ENCODE measurements at places on chromosomes 16 and 17.
A peak's percentile ranks its signal among the peaks of the same experiment; 100 is the strongest.

- DNase-seq, result no peak
Observed at GRCh38 chr17:74528491-74529199, 2.6 kb downstream of the CD300LB start.

- DNase-seq, result peak; percentile 33
Observed at GRCh38 chr16:53053967-53054669, 673 bp upstream of the CHD9 start.

GRCh38 chr17:41421116-41421515 lies 3.3 kb downstream of the KRT37 start:
- DNase-seq, result no peak

DNA sequence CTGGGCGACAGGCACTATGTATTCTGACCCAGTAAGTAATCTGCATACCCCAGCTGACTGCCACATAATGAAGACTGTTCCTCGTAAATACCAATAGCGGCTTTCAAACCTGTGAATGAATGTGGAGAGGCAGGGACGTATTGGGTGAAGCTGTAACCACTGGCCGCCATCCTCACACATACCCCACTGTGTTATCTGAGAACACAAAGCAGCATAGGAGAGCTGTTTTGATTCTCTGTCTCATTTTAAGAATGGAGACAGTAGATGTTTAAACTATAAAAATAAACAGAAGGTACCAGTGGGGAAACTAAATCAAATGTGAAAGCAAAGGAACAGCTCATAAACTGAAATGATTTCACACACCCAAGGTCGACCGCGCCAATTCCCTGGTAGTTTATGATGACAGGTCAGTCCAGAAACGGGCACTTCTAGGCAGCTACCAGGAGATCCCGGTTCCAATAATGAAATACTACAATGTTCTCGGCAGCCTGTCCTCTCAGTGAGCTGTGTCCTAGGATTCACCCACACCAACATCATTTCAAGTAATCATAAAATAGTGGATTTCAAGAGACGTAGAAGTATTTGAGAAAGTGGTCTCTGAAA lies 109.7 kb downstream of the ADCY9 start:
- DNase-seq, result no peak

- no peak for DNase-seq
Observed at GRCh38 chr17:50658616-50659015, 23.9 kb downstream of the ABCC3 start.

DNA sequence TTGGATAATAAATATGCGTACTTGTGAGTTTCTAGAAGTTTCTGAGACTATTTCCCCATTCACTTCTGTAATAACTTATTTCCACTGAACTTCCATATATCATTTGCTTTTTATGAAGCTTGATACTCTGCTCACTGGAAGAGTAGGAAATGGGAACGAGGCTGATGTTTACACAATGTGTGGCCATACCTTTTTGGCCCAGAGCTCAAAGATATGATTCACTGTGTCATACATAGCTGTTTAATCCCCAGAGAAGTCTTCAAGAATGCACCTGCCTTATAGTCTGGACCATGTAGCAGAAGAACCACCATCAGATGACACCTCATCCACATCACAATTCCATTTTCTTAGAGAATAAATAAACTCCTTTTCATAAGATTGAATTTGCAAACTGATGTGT lies 40.3 kb upstream of the TEKT3 start:
- no peak for DNase-seq

DNA sequence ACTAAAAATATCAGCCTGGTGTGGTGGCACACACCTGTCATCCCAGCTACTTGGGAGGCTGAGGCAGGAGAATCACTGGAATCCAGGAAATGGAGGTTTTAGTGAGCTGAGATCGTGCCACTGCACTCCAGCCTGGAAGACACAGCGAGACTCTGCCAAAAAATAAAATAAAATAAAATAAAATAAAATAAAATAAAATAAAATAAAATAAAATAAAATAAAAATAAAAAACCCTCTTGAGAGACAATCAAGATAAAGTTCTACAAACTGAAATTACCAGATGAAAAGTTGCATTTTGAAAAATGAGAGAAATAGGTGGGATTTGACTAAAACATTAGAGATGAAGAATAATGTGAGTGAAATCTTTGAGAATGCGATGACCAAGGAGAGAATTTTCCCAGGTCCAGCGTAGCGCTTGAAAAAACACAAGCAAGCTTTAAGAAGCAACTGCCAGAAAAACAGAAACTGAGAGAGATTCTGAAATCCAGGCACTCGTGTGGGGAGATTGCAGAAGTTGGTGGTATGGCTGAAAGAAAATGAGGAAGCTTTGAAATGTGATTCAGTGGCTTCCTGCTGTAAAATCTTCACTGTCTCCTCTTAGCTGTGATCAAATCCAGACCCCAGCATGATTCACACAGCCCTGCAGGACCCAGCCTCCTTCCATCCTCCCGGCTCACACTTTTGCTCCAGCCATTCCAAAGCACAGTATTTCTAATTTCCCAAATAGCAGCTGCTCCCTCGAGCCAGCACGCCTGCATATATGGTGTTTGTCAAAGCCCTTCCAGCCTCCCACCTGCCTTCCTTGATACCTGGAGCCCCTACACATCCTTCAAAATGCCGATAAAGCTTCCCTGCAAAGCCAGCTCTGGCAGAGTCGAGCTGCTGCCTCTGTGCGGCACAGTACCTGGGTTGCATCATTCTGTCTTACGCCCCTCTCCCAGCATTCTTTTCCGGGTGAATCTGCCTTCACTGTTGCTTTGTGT lies 8.2 kb upstream of the CD300E start:
- no peak for DNase-seq

DNA sequence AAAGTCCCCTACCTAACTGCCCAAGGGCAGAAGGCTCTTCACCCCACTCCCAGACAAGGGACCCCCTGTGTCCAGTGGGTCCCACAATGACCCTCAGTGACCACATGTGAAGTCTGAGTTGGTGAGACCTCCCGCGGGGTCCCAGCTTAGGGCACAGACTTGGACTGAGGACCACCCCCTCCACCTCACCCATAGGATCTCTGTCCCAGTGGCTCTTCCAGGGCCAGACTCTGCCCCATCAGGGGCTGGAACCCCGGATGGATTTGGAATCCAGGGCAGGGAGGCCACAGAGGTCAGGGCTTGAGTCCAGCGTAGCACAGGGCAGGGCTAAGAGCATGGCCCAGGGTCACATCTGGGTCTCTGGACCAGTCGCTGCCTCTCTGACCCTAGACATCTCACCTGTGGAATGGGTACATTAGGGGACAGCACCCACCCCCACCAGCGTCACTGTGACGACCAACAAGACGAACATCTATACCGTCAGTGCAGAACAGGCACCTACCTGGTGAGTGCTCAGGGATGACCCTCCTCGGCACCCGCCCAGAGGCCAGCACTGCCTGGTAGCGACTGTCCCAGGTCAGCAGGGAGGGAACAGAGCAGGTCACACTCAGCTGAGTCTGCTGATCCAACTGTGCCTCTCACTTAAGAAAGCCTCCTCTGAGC lies 37.7 kb downstream of the TNFRSF13B start:
- no peak for DNase-seq

DNA sequence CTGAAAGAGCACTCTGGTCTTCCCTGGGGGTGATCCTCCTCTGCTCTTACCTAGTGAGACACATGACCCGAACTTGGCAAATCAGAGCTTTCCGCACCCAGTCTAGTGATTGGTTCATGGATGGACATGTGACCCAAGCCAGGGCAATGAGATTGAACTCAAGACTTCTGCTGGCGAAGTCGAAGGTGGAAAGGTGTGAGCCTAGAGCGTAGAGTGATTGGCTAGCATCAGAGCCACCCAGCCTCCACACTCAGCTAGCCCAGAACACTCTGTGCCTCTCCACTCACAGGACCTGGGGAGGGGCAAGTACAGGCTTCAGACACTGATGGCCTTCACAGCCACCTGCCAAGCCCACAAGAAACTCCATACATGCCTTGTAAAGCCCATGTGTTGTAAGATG lies 17.6 kb downstream of the ATPAF2 start:
- no peak for DNase-seq

- DNase-seq, result no peak
Observed at GRCh38 chr17:77111934-77112296, 28.9 kb upstream of the SEC14L1 start.

DNA sequence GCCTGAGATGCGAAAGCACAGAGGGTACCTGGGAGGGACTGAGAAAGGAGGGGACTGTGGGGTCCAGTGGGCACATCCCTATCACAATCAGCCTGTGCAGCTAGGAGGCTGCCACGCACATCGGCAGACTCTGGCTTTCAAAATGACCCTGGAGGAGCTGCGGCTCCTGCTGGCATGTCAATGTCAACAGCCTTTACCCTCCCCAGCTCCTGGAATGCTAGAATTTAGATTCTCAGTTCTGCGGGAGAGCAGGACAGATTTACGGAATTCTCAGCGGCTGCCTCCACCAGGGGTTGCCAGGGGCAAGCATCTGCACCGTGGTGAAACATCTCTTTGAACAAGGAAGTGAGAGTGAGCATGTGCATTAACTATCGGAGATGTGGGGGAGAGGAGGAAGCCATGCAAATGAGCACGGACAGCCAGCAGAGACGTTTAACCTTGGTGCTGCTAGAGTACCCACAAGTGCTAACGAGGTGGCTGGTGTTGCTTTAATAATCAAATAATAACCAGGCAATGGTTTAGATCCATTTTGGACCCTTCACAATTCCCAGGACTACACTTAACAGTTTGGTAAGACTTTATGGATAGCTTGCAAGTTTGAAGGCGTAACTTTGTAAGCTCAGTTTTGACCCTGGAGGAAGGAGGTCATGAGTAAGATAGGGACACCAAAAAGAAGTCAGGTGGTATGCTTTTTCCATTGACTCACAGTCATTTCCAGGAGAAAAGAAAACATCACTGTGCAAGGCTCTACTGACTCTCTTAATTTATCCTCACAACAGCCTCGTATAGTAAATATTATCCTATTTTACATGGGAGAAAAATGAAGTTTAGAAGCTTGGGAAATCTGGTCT lies 54.1 kb downstream of the XYLT1 start:
- DNase-seq, result peak; percentile 70

- DNase-seq, result no peak
Observed at GRCh38 chr16:568401-569258, 1.1 kb upstream of the PIGQ start.

- DNase-seq, result peak; percentile 49
Observed at GRCh38 chr16:89599451-89599858, 14.0 kb upstream of the DPEP1 start.

GRCh38 chr17:40608061-40608581 lies 39.5 kb downstream of the SMARCE1 start:
- DNase-seq, result peak; percentile 71

DNA sequence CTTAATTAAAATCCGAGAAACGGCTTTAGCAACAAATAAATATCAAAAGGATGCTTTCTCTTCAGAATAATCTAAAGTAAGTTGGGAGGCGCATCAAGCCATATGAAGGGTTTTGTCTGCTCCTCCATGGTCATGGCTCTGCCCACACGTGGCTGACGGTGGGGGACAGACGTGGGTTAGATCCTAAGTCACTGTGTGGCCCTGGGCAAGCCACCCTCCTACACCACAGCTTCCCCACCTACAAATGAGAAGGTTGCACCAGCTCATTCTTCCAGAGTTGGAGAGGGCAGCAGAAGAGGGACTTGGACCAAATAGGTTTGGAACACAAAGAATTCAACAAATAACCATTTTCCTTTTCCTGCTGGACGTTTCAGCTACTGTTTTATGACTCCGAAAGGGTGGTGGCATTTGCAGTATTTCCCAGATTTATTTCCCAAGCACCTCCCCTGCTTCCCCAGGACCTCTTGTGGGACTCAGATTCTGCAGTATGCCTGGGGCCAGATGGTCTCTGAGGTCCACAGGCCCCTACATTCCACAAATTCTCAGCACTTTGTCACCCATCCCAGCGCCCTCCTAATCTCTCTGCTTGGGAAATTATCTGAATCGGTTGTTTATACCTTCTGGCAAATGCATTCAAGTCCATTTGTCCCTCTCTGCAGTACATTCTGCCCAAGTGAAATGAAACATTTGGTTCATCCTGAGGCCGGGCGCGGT lies 17.8 kb downstream of the LRRC75A start:
- DNase-seq, result no peak

DNA sequence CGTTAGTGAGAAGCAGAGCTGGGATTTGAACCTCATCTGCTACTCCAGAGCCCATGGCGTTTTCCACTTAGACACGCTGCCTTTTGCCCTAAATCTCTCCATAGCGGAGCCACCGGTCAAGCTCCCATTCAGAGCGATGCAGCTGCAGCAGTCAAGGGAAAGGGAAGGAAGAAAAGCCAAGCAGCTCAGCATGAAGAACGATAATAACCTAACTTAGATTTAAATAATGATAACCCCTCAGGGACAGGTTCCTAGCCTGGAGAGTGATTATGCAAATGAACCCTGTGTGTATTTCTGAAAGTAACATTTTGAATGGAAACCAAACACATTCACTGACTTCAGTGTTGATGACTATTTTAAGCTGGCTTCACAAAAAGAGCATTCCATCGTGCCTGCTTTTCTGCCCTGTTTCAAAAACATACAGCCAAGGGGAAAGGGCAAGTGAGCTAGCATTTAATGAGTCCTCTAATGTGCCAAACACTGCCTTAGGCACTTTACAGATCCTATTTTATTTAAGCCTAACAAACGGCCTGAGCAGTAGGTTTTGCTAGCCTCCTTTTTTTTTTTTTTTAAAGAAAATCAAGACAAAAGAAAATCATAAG lies 798.3 kb downstream of the CDH8 start:
- DNase-seq, result no peak

DNA sequence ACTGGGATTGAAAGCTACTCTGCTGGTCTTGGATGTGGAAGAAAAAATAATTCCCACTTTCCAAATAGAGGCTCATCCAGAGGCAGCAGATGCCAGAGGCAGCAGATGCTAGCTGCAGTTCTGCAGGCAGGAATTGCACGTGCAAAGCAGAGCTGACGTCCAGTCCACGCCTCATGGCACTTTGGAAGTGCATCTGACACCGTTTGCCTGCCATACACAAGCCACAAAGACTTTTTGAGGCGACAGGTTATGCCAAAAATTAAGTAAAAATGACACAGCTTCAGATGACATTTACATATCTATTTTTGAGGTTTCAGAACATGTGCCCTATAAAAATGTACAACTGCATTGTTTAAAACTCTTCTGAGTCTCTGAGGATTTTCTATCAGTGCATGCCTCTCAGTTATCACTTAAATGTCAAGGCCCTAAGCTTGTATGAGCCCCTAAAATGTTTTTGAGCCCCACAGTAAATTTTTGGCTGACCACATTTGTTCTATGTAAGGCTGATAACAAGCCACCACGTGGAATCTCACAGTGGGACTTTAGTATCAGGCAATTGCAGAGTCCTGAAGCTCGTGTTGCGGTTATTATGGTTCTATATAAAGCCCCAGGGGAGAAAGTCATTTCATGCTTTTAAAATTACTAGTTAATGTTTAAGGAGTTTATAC lies 239.2 kb downstream of the PRKCA start:
- DNase-seq, result peak; percentile 68

All from activated CD4-positive, alpha-beta T cell treated with anti-CD3 and anti-CD28 coated beads, Interleukin-2, Interleukin-6, amounts not matched to agents 100 ng/mL and 50 ng/mL, durations not matched to agents 16 hours and 8 hours (primary cell).